ENCODE measurements at places on chromosomes 6 and 20. TPM values are rescaled to one million over a fixed set of nuclear protein-coding genes. Genes with fewer than 3 reads are reported as not detected.

GRCh38 chr20:41048461-41049301, 20.1 kb downstream of the TOP1 start:
- DNase-seq: no peak

- no peak for DNase-seq
These were observed 4.2 kb downstream of the SASH1 start for GRCh38 chr6:148346681-148347440.

DNA sequence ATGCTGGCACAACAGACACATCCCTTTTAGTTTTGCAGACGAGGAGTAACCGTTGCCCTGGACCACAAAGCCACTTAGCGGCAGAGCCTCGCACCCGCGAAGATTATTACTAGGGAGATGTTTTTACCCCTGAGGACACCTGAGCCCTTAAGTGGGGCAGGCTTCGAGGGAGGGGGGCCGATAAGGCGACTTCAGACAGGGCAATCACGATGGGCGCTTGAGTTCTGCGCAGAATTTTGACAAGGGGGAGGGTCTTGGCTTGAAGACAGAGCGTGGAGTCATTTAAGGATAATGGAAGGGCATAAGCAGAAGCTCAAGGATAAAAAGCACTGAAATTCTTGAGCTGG, 650 bp upstream of the TTK start:
- peak; percentile 78 for DNase-seq

GRCh38 chr20:31991339-31991705, 18.9 kb upstream of the CCM2L start:
- no peak for DNase-seq

The PEDS1 gene
- total RNA-seq: 27.4 TPM

DNA sequence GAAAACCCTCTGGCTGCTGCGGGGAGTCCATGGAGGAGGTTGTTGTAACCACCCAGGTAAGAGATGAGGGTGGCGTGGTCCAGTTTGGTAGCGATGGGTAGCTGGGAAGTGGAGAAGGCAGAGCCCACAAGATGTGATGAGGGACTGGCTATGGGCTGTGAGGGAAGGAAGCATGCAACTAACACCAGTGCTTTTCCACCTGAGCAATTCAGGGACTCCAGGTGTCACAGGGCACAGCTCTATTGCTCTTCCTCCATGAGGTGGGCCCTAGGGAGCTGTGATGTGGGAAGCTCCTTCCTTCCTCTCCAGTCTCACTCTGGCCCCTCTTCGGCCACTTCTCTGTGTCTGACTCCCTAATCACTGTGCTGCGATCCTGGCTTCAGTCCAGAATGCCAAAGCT, 32.4 kb upstream of the TGM6 start:
- no peak for DNase-seq

DNA sequence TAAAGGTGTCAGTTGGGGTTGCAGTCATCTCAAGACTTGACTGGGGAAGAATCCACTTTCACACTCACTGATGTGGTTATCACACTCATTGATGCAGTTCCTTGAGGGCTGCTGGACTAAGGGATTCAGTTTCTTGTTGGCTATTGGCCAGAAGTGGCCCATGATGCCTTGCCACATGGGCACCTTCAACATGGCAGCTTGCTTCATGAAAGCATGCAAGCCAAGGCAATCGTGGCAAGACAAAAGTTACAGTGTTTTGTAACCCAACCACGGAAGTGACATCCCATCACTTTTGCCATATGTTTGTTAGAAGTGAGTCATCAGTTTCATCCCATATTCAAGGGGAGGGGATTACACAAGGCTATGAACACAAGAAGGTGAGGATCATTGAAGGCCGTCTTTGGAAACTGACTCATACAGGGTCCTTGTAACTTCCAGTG, 3.8 kb upstream of the RANBP9 start:
- DNase-seq: no peak

GRCh38 chr6:74577619-74578018, 628.2 kb downstream of the COL12A1 start:
- DNase-seq: no peak

The VGLL2 gene
- not detected for total RNA-seq

The ZMYND8 gene
- total RNA-seq: 69.8 TPM

- DNase-seq: no peak
These were observed 318.0 kb downstream of the THBS2 start for GRCh38 chr6:168935628-168936010.

The EEF1E1 gene
- total RNA-seq: 10.2 TPM

- no peak for DNase-seq
These were observed 423.8 kb upstream of the ID4 start for GRCh38 chr6:19413323-19413722.

The ENPP4 gene
- total RNA-seq: 45.0 TPM

DNA sequence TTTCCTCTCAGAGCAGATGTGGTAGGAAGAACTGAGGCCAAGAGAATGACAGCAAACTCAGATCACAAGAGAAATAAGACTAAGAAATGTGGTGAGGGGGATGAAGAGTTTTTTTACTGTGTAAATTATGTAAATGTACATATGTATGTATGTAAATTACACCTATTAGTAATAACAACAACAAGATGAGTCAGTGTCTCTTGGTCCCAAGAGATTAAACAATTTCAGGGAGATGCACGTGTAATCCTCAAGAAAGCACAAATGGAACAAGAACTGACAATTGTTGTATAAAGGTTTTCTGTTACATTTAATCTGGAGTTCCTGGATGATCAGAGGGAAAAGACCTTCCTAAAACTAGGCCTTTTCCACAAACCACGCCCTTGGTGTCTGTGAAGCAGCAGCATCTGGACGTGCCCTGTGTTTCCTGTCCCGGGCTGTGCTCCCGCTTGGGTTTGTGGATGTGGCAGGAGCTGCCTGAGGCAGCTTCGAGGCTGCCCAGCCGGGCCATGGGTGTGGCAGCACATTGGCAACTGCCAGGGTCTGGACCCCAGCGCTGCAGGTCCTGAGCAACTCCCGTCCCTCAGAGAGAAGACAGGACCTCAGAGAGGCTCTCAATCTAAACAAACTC, 994 bp downstream of the CLDN20 start:
- DNase-seq: no peak

The TMEM74B gene
- total RNA-seq: 0.35 TPM

GRCh38 chr6:32149932-32150870, 1.5 kb downstream of the PRRT1 start:
- no peak for DNase-seq

- DNase-seq: no peak
These were observed 197.1 kb downstream of the EPHA7 start for GRCh38 chr6:93222071-93222851.

- DNase-seq: no peak
These were observed 203.1 kb downstream of the LMBRD1 start for GRCh38 chr6:69593706-69594105.

DNA sequence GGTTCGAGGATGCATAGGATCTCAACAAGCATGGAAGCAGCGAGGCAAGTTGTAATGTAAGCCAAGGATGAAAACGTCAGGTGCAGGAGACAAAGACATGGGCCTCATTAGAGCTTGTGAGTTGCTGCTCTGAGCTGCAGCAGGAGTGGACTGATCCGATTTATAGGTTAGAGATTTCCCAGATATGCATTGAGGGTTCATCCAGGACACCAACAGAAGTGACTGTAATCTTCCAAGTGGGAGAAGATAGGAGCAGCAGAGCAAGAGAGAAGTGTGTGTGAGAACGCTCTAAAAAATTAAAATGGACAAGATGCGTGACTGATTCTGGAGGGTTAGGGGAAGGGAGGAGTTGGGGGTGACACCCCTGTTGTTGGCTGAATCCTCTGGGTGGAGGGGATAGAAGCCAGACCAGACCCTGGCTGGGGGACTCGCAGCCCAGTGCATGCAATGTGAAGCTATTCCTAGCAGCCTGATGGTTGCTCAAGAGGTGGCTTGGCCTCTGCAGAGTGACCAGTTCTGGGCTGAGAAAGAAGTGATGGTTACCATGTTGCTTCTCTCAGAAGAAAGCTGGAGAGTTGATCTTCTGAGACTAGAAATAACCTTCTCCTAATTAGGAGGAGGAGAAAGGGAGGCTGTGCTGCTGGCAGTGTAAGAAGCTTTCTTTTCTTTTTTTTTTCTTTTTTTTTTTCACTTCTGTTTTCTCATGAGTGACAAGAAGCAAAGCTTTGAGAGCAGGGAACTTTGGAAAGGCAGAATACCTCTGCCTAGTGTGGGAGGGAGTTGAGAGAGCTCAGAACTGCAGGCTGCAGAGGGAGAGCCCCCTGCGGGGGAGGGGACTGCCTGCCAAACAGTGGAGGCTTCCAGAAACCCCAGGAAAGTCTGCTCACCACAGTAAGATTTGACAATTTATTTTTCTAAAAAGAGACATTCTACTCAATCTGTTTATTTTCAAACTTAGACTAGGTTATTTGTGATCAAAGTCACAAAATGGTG, 116.9 kb downstream of the SLX4IP start:
- no peak for DNase-seq

DNA sequence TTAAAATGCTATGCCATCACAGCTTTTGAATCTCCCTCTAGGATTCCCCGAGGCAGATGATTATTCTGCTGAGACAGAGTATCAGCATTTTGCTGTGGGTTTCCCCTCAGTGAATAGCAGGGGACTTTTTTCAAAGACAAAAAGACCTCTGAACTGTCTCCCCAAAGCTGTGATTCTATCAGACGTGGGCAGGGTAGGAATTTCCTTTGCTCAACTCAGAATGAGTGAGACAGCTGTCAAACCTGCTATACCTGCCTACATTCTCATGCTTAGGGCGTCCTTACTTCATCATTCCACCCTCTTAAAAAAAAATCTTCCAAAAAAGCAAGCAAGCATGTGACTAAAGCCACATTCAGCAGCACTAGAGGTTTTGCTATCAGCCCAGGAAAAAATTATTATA, 147.6 kb upstream of the FAM83B start:
- no peak for DNase-seq

DNA sequence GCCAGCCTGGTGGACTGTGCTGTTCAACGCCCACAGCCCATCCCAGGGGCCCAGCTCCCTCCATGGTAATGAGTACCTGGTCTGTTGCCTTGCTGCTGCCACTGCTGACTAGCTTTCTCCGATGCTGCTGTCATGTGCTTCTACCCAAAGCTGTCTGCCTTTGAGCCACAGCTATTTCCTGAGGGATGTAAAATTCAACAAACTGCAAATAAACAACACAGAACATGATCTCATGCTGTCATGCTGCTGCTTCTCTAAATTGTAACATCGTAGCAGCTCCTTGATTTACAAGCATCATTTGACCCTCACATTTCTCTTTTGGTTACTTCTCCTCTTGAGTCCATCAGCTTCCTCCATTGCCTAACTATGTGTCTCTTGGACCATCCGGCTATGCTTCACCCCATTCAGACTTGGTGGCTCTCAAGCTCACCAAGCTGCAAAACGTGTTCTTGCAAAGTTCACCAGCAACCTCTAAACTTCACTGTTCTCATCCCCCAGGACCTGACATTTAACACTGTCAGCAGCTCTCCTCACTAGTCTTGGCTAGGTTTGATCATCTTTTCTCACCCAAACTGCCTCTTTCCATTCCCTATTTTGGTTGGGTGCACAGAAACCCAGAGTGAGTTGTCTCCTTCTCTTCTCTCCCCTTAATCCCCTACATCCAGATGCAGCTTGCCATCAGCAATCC, 54.6 kb downstream of the FYN start:
- no peak for DNase-seq

DNA sequence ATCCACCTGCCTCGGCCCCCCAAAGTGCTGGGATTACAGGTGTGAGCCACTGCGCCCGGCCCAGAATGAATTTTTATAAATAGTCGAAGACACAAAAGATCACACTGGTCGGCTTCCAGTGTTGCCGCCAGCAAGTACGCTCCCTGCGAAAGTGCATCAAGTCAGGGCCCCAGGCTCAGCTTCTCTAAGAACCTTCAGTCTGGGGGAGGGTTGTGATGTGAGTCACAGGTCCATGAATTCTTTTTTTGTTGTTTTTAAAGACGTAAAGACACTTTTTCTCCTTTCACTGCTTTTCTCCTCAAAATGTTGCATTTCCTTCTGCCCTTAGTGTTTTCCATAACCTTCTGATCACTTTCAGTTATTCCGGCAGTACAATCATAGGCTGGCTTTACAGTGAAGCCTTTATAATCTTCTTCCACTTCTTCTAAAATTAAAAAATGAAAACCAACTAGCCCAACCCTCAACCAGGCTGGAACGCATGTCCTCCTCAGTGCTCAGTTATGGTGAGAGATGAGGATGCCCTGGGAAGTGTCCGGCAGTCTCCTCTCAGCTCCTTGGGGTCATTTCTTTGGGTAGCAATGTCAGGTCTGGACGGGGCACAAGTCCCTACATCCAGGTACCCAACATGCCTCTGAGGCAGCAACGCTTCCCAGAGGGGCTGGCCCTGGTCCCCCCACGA, 66.6 kb downstream of the CSE1L start:
- DNase-seq: no peak

The PFDN4 gene
- total RNA-seq: 16.5 TPM

DNA sequence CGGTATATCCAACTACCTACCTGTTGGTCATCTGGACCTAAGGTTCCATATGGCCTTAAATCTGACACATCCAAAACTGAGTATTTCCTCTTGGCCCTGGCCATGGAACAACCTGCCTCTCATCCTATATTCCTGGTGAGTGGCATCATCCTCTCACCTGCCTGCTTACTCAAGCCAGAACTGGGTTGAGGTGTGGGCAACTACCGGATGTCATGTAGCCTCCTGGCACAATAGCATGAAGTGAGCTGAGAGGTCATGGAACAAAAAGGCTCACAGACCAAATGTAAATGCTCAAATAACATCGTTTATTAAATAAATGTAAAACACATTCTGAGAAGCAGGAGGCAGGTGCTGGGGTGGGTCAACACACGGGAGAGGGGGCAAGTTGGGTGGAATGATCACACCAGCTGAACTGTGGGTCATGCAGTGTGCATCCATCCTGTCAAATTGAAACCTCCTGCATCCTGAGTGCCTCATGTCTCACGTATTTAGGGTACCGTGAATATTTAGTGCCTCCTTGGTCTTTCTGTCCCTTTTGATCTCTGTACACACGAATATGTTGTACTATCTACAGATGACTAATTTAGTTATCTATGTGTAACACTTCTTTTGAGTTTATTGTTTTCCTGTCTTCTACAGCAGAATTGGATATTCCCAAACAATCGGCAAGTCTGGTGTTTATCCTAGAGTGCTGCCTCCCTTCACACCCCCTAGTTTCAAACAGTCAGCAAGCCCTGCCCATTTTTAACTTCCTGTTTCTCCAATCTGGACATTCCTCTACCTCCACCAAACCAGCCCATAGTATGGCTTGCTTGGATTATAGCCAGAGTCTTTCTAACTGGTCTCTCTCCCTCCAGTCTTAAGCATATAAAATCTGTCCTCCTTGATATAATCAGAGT, 7.9 kb upstream of the POU5F1 start:
- no peak for DNase-seq

All from natural killer cell (primary cell).